CD4-positive, alpha-beta T cell treated with Interleukin-6 for 4 hours (primary cell): ENCODE measurements at places on chromosomes 16 and 17.

GRCh38 chr17:81033535-81034167, 1.3 kb upstream of the BAIAP2 start:
- no peak for DNase-seq

DNA sequence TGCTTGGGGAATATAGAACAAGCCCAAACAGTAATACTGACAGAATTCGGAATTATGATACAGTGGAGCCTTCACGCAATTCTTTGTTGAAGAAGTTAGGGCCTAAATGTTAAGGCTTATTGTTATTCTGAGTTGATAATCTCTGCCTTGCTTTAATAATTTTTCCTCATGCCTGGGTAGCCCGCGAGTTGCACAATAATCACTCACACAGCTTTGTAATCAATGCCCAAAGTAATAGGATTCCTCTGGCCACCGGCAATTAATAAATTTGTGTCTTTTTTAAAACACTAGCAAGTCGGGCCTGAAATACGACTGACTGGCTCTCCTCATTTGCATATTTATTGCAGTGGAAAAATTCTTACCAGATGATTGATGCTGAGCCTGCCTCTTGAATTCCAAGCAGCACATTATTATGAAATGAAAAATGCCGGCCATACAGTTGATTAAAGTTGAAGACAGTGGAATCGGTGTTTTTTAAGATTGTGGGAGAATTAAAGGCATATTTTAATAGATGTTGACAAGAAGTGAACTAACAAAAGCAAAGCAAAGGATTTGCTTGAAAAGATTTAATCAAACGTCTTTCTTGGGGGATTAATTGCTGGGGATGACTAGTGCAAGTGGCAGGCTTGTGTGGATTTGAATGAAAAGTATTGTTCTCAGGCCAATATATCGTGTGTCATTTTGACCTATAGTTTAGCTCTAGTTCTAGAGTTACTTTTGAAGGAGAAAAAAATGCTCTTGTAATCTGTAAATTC, 30.2 kb downstream of the AATF start:
- no peak for DNase-seq

GRCh38 chr17:61817452-61817851, 45.9 kb downstream of the BRIP1 start:
- no peak for DNase-seq

- no peak for DNase-seq
Observed at GRCh38 chr17:43791589-43791988, 11.4 kb downstream of the CFAP97D1 start.
